ENCODE measurements at places on chromosomes 12 and 14. TPM values are rescaled to one million over a fixed set of nuclear protein-coding genes. Genes with fewer than 3 reads are reported as not detected.

Gene VASH1
- 3.9 TPM for total RNA-seq

Gene HOTAIR
- total RNA-seq = not detected

DNA sequence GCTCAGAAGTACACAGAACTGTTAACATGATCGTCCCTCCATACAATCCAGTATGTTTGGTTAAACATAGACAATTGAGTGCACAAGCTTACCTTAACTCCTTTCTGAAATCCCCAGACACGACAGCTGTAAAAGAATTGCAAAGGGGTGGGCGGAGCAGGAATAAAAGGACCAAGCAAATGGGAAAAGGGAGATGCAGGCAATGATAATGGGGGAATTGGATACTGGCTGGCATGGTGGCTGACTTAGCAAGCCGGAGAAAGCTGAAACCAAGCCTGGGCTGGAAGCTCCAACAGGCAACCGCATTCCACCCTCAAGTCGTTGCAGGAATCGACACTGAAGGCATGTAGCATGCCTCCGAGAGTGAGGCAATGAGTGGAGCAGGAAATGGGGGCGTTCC, 96.8 kb upstream of the TMEM132C start:
- DNase-seq = no peak

- DNase-seq = no peak
Measured at GRCh38 chr14:94331462-94331861, 8.3 kb upstream of the SERPINA6 start.

DNA sequence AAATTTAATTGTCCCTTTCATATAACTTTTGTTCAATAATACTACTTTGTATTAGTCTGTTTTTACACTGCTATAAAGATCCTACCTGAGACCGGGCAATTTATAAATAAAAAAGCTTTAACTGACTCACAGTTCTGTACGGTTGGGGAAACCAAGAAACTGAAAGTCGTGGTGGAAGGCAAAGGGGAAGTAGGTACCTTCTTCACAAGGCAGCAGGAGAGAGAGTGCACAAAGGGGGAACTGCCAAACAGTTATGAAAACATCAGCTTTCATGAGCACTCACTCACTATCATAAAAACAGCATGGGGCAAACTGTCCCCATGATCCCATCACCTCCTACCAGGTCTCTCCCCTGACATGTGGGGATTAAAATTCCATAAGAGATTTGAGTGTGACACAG, 1069.0 kb downstream of the FSCB start:
- no peak for DNase-seq

Gene RFX4
- not detected for total RNA-seq

Measured in RPMI7951 (cell line).